Activated CD4-positive, CD25-positive, alpha-beta regulatory T cell treated with anti-CD3 and anti-CD28 coated beads, Interleukin-2, amount 50 U/mL, for 16 hours (primary cell): ENCODE measurements at places on chromosomes 2 and 18.

- no peak for DNase-seq
Measured at GRCh38 chr2:226608451-226608850, 191.2 kb downstream of the IRS1 start.

DNA sequence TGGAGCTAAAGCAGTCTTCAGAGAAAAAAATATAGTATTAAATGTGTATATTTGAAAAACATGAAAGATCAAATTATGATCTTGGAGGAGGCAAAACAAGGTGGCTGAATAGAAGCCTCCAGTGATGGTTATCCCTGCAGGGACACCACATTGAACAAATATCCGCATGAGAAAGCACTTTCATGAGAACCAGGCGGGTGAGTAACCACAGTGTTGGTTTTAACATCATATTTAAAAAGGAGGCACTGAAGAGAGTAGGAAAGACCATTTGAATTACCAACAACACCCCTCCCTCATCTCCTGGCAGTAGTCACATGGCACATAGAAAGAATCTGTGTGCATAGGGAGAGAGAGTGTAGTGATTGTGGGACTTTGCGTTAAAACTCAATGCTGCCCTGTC, 759.6 kb upstream of the NRXN1 start:
- no peak for DNase-seq

DNA sequence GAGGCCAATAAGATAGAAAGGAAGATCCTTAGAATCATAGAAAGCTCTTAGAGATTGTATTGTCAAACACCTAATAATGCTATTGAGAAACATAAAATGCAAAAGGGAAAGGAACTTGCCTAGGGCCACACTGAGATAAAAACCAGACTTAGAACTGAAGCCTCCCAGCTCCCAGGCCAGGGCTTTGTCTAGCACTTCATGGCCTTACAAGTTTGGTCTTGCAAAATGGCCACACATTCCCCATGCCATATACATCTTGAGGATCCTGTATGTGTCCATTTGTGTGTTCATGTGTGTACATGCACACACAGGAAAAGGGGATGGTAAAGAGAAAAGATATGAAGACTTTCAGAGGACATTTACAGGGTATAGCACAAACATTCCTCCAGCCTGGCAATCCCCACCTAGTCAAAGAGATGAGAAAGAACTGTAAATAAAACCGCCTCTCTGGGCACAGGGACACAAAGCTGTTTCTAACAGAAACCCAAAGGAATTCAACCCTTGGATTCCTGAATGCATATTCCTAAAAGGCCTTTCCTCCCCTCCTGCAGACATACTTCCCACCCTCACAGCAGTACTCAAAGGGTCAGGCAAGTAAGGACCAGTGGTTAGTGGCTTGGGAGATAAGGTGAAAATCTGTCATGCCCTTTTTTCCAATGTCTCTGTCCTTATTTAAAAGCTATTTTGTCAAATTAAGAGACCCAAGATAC, 99.7 kb upstream of the KLHL29 start:
- DNase-seq = no peak

- no peak for DNase-seq
Measured at GRCh38 chr2:38315707-38316333, 61.3 kb downstream of the ATL2 start.
